Natural killer cell (primary cell): ENCODE measurements at places on chromosomes 4 and X.

- no peaks in the 10 kb centered on the region for H3K36me3 ChIP-seq
- H3K4me1 ChIP-seq = no peaks in the 10 kb centered on the region
- H3K27ac ChIP-seq = no peak overlapping the region
- H3K27me3 ChIP-seq = no peaks in the 10 kb centered on the region
- no peak overlapping the region for H3K4me3 ChIP-seq
- no peak for DNase-seq
Observed at GRCh38 chrX:70324326-70324725, 34.4 kb downstream of the KIF4A start.

DNA sequence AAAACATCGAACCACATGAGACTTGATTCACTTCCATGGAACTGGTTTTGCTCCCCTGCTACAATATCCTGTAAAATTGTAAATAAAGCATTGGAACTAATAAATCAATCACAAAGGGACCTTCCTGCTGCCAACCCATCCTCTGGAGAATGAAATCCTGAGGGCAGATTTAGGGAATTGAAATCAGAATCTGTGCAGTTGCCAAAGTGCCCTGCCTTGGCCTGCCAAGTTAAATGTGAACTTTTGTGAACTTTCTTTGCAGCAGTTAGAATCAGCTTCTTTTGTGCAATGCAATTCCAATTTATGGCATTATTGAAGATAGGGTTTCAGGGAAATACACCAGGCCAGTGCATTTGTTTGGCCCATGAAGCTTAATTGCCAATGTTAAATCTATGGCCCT lies 263.1 kb downstream of the PTTG2 start:
- no peak for DNase-seq
- no peak overlapping the region for H3K27ac ChIP-seq
- no peaks in the 10 kb centered on the region for H3K4me1 ChIP-seq
- no peaks in the 10 kb centered on the region for H3K27me3 ChIP-seq

GRCh38 chrX:68659385-68659784 lies 11.9 kb downstream of the STARD8 start:
- DNase-seq = no peak
- no peak overlapping the region for H3K27ac ChIP-seq
- no peaks in the 10 kb centered on the region for H3K4me1 ChIP-seq
- no peaks in the 10 kb centered on the region for H3K27me3 ChIP-seq

DNA sequence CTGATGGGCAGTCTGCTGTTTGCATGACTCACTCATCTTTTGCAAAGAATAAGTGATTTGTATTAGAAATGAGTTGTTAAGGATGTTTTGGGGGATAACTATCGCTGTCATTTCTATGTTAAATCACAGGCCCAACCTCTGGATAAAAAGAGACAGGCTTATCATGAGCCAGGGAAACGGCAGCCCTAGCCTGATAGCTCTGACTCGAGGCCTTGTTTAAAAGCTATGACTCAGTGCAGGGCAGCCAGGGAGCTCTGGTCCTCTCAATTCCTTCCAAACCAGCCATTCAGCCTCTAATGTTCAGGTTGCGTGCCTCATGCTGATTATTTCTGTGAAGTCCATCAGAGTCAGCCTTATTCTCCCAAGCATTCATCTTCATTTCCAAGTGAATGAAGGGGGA lies 305.9 kb upstream of the HAND2 start:
- no peaks in the 10 kb centered on the region for H3K27me3 ChIP-seq
- no peak overlapping the region for H3K27ac ChIP-seq
- no peak overlapping the region for H3K4me3 ChIP-seq
- no peak for DNase-seq
- no peaks in the 10 kb centered on the region for H3K36me3 ChIP-seq

DNA sequence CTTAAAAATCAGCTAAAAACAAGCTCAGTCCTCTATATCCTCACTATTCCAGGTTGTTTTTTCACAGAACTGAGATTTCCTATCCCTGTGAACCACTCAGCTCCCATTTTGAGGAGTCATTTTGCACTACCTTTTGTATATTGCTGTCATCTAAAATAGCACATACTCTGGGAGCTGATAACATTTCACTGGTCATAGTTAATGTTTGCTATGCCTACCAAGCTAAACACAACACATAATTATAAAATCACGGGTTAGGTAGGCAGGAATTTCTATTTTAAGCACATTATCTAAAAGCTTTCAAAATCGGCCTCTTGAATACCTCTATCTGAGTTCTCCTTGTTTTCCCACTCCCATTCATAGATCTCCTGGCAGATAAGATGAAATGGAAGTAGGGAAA lies 882.0 kb upstream of the INTU start:
- H3K27ac ChIP-seq = no peak overlapping the region
- DNase-seq = no peak
- no peak overlapping the region for H3K4me3 ChIP-seq
- H3K4me1 ChIP-seq = no peaks in the 10 kb centered on the region
- H3K36me3 ChIP-seq = no peaks in the 10 kb centered on the region

DNA sequence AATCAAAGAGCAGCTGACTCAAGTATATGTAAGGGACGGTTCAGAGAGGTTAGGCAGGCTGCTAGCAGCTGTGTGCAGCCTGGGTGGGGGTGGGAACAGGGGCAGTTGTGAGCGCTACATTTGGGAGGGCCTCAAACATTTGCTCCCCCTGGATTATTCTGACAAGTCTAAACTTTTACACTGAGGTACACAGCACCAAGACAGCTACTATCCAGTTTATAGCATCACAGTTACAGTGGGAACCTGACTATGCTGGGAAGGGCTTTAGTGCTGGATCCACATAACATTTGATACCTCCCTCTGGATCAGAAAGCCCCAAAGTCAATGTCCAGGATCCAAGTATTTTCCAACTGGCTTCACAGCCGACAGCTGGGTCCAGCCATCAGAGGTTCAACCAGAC lies 55.8 kb upstream of the GIMD1 start:
- no peak for DNase-seq
- H3K4me3 ChIP-seq = no peak overlapping the region
- H3K27ac ChIP-seq = no peak overlapping the region
- H3K27me3 ChIP-seq = no peaks in the 10 kb centered on the region
- H3K36me3 ChIP-seq = no peaks in the 10 kb centered on the region
- no peaks in the 10 kb centered on the region for H3K4me1 ChIP-seq

GRCh38 chr4:76192236-76192635 lies 21.4 kb downstream of the SCARB2 start:
- H3K27me3 ChIP-seq = no peaks in the 10 kb centered on the region
- no peaks in the 10 kb centered on the region for H3K4me1 ChIP-seq
- H3K36me3 ChIP-seq = peaks cover 23% of the 10 kb centered on the region
- DNase-seq = no peak
- H3K4me3 ChIP-seq = no peak overlapping the region
- no peak overlapping the region for H3K27ac ChIP-seq

GRCh38 chrX:98371994-98372393 lies 1488.3 kb downstream of the RPA4 start:
- no peaks in the 10 kb centered on the region for H3K36me3 ChIP-seq
- no peak overlapping the region for H3K4me3 ChIP-seq
- H3K27ac ChIP-seq = no peak overlapping the region
- no peaks in the 10 kb centered on the region for H3K27me3 ChIP-seq

- H3K27me3 ChIP-seq = no peaks in the 10 kb centered on the region
- no peaks in the 10 kb centered on the region for H3K4me1 ChIP-seq
- no peak for DNase-seq
- H3K4me3 ChIP-seq = no peak overlapping the region
Observed at GRCh38 chrX:24133312-24133711, 16.2 kb upstream of the ZFX start.

DNA sequence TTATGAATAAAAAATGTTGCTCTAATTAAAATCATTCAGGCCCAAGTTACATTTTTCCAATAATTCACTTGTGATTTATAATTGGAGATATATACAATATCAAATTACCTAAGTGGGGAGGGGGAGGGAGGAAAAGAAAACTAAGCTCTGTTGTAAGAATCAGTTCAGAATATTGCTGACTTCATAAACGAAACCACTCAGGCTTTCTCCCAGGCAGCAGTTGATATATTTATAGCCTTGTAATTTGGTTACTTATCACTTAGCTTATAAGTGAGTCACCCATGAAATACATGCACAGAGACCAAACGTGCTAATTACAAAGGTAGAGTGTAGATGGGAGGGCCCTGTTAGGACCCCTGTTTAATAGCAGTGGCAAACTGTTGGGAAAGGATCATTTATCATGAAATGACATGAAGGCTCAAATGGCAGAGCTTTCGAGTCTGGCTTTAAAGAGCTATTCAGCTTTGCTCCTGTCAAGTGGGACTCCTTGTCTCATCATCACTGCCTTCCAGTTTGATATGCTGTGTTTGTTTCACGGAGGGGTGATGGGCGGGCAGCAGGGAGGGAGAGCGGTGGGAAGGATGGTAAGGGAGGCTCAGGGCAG lies 105.6 kb upstream of the PGRMC2 start:
- DNase-seq = no peak
- H3K36me3 ChIP-seq = no peaks in the 10 kb centered on the region
- no peaks in the 10 kb centered on the region for H3K27me3 ChIP-seq
- no peaks in the 10 kb centered on the region for H3K4me1 ChIP-seq

DNA sequence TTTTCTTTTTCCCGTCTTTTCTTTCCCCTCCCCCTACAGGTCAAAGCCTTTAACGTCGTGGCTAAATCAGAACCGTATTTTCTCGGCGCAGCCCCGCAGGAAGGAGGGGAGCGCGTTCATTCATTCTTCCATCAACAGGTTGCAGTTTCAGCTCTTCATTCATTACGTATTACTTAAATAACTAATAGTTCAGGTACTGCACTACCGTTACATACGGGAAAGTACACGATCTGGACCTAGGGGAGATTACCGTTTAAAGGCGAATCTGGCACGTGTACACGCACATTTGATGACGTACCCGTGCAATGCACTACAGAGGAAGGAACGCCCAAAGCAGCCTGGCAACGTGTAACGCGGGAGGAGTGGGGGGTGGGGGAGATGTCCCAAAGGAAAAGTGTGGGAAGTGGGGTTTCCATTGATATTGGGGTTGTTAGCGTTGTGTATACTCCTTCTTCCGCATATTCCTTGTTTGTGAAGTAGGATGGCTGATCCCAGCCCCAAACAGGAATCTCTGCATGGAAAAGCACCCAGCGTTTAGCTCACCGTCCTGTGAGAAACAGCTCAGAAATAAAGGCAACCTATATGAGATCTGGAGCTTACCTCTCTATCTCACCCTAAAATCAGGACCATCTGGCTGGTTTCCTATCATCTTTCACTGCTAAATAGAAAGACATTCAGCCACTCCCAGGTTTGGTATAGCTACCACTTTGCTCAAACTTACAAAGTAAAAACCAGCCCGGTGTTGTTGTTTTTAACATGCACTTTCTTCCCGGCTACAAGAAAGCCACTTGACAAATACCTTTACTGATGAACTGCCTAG lies 585 bp upstream of the SEC24D start:
- H3K4me3 ChIP-seq = peak overlapping the region; percentile 96
- H3K36me3 ChIP-seq = peaks cover 13% of the 10 kb centered on the region
- DNase-seq = peak; percentile 84
- H3K27me3 ChIP-seq = no peaks in the 10 kb centered on the region
- peaks cover 14% of the 10 kb centered on the region for H3K4me1 ChIP-seq
